GM23338 (cell line): ENCODE measurements at places on chromosomes 7 and 10. TPM values are rescaled to one million over a fixed set of nuclear protein-coding genes. Genes with fewer than 3 reads are reported as not detected.

HHEX gene
- polyA plus RNA-seq = 0.99 and 2.0 TPM in 2 replicates

GPR26 gene
- 0.06 TPM in 1 of 2 replicates, not detected in the other for polyA plus RNA-seq

LRRN3 gene
- 0.31 and 0.40 TPM in 2 replicates for polyA plus RNA-seq

TET1 gene
- 32.5 and 37.2 TPM in 2 replicates for polyA plus RNA-seq

SPDYE2 gene
- polyA plus RNA-seq = 0.79 and 1.0 TPM in 2 replicates

MRC1 gene
- not detected in 2 replicates for polyA plus RNA-seq

PLAU gene
- polyA plus RNA-seq = 17.5 and 18.0 TPM in 2 replicates

TMEM273 gene
- polyA plus RNA-seq = not detected in 2 replicates

POLL gene
- 17.3 and 18.2 TPM in 2 replicates for polyA plus RNA-seq

NUPR2 gene
- polyA plus RNA-seq = not detected in 2 replicates

LIPN gene
- not detected in 2 replicates for polyA plus RNA-seq

CYP2C8 gene
- 0.99 and 1.2 TPM in 2 replicates for polyA plus RNA-seq

GNG11 gene
- polyA plus RNA-seq = 6.0 and 6.3 TPM in 2 replicates

FKBP6 gene
- polyA plus RNA-seq = 0.15 TPM in 1 of 2 replicates, not detected in the other

SPDYE2B gene
- polyA plus RNA-seq = 1.7 TPM in 1 of 2 replicates, not detected in the other

ZNF239 gene
- 5.4 and 6.7 TPM in 2 replicates for polyA plus RNA-seq

EGFR gene
- 1.5 and 1.9 TPM in 2 replicates for polyA plus RNA-seq

OR6B1 gene
- polyA plus RNA-seq = not detected in 2 replicates

STEAP1B gene
- polyA plus RNA-seq = 4.5 and 4.9 TPM in 2 replicates

CC2D2B gene
- 0.80 and 0.92 TPM in 2 replicates for polyA plus RNA-seq

PRTFDC1 gene
- 7.6 and 9.1 TPM in 2 replicates for polyA plus RNA-seq

SFRP4 gene
- polyA plus RNA-seq = not detected in 2 replicates

SH2D4B gene
- polyA plus RNA-seq = 0.08 TPM in 1 of 2 replicates, not detected in the other

CD36 gene
- 0.40 and 0.99 TPM in 2 replicates for polyA plus RNA-seq

ABCB1 gene
- polyA plus RNA-seq = 0.42 and 0.53 TPM in 2 replicates

SSC4D gene
- polyA plus RNA-seq = 4.9 and 9.7 TPM in 2 replicates

GATA3 gene
- polyA plus RNA-seq = 0.23 and 0.33 TPM in 2 replicates

CCDC7 gene
- polyA plus RNA-seq = 0.63 and 1.6 TPM in 2 replicates

TMEM236 gene
- 0.03 and 0.05 TPM in 2 replicates for polyA plus RNA-seq

SPDYE5 gene
- 1.2 and 1.8 TPM in 2 replicates for polyA plus RNA-seq

MYL7 gene
- polyA plus RNA-seq = 4.8 and 8.3 TPM in 2 replicates

C10orf143 gene
- 3.7 and 4.8 TPM in 2 replicates for polyA plus RNA-seq

TAS2R41 gene
- polyA plus RNA-seq = not detected in 2 replicates
